Stimulated activated CD4-positive, alpha-beta T cell treated with anti-CD3 and anti-CD28 coated beads, Interleukin-15, amount 100 ng/mL, for 1 hour (primary cell): ENCODE measurements at places on chromosomes 4 and X.

DNA sequence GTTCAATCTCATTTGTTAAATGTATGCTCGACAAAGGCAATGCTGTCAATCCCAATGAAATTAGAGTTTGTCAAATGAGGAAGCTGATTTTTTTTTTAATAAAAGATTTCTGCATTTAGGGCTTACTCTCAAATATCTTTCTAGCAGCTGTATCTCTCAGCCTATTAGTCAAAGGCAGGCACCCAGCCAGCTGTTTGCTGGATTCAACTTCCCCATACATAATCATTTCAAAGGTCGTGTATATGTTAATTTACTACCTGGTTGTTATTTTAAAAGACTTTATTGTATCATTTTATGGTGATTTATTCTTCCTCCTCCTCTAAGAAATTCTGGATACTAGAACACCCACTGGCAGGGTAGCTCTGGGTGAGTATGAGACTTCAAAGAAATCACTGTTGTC lies 27.1 kb downstream of the RAI2 start:
- DNase-seq: no peak

- no peak for DNase-seq
These were observed 20.4 kb upstream of the FRMPD3 start for GRCh38 chrX:107429090-107429489.

- no peak for DNase-seq
These were observed 1085.3 kb upstream of the PCDH10 start for GRCh38 chr4:132063829-132064228.

- no peak for DNase-seq
These were observed 269.6 kb downstream of the GBA3 start for GRCh38 chr4:22962295-22962694.

- no peak for DNase-seq
These were observed 69.8 kb upstream of the FAT4 start for GRCh38 chr4:125244848-125245450.

GRCh38 chr4:107255114-107255513 lies 219.0 kb upstream of the DKK2 start:
- DNase-seq: no peak

GRCh38 chr4:77196866-77197265 lies 39.9 kb downstream of the CCNG2 start:
- no peak for DNase-seq

DNA sequence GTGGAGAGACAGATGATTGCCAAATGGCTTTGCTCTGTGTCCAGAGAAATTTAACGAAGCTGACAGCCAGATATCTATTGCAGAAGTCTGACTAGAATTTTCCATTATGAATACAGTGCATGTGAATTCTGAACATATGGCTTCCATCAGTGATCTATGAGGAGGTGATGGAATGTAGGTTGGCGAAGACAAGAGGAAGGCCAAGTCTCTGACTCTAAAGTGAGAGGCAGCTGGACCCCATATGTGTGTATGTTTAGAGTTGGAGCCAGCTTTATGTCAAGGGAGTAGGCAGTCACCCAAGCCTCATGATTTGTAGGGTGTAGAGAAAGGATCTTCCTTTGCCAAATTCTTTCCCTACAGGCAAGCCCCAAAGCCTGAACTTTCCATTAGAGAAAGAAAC lies 76.2 kb upstream of the TEX13D start:
- no peak for DNase-seq

DNA sequence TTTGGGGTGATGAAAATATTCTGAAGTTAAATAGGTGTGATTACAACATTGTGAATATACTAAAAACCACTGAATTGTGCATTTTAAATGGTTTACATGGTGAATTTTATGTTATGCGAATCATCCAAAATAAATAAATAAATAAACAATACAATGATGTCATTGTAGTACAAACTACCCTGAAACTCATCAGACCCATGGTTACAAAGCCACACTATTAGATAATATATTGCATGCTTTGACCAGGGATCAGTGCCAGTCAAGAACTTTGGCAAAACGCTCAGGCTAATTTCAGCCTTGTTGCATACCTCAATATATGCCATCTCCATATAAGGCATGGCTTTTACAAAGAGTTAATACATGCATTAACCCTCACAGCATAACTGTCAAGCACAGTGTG lies 45.5 kb upstream of the XIAP start:
- DNase-seq: no peak

DNA sequence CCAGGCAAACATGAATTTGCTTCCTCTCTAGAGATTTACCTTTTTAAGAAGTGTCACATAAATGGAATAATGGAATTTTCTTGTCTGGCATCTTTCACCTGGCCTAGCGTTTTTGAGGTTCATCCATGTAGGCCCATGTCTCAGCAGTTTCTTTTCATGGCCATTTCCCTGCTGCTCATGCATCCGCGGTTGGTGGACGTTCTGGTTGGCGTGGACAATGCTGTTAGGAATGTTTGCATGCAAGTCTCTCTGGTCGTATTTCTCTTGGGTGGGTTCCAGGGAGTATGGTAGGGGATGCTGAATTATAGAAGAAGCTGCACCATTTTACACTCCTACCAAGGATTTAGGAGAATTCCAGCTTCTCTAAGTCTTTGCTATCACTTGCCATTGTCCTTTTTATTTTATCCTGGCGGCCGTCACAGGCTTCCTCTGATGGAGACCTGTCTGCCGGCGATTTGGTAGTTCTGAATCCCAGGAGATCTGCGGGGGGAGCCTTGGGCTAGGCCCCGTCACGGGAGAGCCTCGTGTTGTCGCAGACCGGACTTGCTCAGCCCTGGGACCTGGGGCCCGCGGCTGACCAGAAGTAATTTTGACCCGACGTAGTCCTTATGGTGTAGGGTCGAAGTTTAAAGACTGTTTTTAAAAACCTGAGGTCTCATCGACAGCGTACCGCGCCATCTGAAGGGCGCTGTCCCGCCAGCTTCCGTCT lies 56.9 kb upstream of the TADA2B start:
- no peak for DNase-seq

DNA sequence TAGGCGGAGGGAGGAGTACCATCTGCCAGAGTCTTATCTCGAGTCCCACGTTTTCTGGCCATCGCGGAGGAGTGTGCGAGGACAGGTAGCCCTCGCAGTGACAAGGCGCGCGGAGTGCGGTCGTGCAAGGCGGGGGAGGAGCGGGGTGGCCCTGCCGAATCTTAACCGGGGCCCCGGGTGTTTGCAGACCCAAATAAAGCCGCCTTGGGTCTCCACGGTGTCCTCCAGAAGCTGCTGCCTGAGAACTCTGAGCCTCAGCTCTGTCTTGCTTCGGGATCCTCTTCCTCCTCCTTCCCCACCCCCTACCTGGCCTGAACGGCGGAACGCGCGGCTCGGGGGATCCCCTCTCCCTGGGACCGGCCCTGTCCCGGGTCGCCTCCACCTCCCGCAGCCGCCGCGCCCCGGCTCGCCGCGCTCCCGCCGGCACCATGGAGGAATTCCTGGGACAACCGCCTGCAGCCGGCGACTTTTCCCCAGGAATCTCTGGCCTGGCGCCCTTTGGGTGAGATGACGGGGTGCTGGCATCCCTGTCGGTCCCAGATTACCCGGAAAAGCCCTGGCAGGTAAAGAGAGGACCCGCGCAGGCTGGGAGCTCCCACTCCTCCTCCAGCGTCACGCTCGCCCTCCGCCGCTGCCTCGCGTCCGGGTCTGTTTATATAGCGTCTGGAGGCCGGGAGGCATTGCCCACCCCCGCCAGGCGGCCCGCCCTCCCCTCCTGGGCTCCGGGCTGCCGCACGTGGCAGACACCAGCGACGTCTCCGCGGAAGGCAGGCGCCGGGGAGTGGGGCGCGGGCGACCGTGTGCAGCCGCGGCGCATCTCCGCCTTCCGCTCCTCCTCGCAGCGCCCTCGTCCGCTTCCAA lies at the start of gene GALNTL6:
Gene GALNTL6 (plus strand): TSS at position 740 of the 861 bp plus-strand sequence.
- no peak for DNase-seq

DNA sequence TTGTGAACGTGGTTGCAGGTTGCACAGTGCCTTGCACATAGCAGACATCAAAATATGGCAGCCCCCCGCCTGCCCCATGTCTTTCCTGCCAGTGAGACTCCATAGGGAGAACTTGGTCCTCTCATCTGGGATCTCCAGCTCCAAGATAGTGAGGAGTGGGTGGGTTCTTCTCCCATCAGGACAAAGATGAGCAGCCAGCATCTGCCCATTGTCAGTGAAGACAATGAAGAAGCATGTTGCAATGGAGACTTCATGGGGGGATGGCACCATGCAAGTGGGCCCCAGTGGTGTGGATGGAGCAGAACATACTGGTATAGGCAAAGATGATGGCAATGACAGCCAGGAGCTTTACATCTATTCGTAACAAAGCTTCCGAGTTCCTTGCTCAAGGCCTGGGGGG lies 80.2 kb downstream of the STARD8 start:
- DNase-seq: no peak

- no peak for DNase-seq
These were observed 100.7 kb downstream of the EFNB1 start for GRCh38 chrX:68929332-68930150.

GRCh38 chr4:108777388-108777787 lies 14.5 kb upstream of the ETNPPL start:
- DNase-seq: no peak

DNA sequence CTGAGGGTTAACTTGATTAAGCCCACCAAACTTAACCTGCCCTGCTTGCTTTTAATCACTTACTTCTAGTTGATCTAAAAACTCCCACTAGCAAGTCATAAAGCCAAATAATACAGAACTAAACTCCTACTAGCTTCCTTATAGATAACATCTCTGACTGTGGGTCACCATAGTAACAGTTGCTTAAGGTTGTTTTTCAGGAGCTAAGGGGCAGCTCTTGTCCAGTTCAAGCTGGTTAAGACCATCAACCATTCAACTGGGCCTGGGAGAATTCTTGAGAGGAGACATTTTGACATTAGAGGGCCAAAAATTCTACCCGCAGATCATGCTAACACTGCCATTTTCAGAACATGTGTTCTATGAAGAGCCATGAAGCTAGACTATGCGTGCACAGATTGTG lies 67.0 kb downstream of the UCHL1 start:
- no peak for DNase-seq

- DNase-seq: no peak
These were observed 215.5 kb downstream of the PDGFC start for GRCh38 chr4:156756118-156756517.

DNA sequence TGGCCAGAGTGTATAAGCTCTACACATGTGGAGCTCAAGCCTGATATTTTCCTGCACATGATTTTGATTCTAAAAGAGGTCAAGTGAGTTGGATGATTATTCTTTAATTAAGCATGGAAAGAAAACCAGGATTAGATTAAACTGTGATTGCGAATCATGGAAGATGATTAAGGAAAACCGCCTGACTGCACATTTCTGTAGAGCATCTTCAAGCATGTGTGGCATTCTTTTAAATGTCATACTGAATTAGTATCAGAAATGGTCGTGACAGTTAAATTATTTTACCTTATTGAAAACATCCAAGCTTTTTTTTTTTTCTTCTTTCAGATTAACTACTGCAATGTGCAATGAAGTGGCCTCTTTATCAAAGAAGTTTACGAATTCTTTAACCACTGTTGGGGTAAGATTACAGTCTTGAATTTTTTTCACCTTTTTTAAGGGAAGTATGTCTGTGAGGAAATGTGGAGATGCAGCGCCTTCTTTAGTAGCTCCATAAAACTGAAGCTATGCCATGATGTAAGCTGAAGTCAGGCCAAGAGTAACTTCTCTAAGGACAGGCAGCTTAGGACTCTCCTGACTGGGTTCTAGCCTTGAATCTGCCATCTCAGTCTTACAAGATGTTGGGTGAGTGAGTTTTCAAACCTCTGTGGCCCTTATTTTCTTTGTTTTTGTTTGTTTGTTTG lies 67.9 kb downstream of the FAM114A1 start:
- no peak for DNase-seq

- DNase-seq: no peak
These were observed 136.2 kb downstream of the EVC2 start for GRCh38 chr4:5572114-5572513.

DNA sequence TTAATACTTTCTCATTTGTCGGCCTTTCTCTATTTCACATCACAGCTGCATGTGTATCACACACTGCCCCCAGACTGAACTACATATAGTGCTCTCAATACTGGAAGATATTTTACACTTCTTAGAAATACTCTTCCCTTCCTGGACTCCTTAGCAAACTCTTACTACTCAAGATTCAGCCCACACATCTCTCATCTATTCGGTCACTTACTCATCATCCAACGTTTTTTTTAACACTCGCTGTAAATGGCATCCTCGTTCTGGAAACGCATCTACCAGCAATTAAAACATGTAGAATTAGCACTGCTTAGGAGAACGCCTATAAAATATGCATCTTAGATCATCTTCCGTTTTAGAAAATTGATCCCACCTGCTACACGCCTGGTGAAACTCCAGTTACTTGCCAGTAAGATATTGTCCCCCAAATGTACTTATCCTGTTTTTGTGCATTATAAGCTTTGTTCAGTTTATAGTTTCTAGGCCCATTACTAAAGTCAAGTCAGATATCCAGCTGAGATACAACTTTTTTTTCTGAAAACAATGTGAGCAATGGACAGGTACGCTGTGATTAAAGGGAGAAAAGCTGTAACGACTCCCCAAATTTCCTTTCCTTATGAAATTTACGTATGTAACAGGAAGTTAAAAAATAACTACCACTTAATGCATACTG lies 1.0 kb downstream of the LRP2BP start:
- DNase-seq: no peak

- no peak for DNase-seq
These were observed 55.8 kb upstream of the BCOR start for GRCh38 chrX:40153345-40154249.

DNA sequence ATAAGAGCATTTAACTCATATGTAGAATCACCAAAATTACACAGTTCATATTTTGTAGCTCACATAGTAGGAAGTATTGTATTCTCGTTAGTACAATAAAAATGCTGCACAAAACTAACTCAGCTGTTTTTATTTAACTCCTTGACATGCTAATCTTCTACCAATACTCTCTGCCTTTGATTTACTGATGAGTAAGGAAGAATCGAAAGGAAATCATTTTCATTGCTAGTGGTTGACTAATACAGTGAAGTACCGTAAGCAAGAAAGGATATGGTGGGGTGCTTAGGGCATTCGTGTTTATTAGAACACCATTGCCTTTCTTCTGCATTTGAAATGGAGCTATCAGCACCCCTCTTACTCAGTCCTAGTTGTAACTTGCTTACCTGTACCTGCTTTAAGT lies 1239.1 kb upstream of the TENM3 start:
- DNase-seq: no peak

GRCh38 chr4:144667500-144667899 lies 21.5 kb downstream of the HHIP start:
- DNase-seq: no peak

DNA sequence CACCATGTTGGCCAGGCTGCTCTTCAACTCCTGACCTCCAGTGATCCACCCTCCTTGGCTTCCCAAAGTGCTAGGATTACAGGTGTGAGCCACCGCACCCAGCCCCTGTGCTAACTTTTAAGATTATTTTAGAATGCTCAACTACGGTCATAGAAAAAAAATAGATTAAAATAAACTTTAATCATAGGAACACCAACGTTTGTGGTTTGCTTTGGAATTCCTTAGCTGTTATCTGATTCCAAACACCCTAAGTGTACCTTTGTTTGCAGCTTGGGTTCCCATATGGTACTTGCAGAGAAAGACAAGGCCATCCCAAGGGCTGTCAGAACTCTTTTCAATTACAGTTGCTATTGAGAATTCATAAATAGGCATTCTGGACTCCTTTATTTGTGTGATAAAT lies 90.1 kb upstream of the EFHC2 start:
- DNase-seq: no peak
